ENCODE measurements at places on chromosomes 7 and 10.

DNA sequence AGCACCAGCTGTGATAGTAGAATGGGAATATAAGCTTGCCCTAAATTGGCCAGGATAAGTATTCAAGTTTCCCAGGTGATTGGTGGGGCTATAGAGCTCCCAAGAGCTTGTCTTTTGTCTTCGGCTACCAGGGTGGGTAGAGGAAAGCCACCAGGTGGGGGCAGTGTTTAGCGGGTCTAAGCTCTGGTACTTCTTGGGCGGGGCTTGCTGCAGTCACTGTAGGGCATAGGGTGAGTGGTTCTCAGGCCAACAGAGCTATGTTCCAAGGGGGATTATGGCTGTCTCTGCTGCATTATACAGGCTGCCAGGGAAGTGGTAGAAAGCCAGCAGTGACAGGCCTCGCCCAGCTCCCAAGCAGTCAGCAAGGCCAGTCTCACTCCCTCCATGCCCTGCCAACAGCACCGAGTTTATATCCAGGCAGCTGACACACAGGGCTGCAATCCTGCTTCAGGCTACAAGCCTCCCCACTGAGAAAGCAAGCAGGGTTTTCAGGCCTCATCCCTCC, 110.7 kb downstream of the ZNF467 start:
- no peak for DNase-seq

DNA sequence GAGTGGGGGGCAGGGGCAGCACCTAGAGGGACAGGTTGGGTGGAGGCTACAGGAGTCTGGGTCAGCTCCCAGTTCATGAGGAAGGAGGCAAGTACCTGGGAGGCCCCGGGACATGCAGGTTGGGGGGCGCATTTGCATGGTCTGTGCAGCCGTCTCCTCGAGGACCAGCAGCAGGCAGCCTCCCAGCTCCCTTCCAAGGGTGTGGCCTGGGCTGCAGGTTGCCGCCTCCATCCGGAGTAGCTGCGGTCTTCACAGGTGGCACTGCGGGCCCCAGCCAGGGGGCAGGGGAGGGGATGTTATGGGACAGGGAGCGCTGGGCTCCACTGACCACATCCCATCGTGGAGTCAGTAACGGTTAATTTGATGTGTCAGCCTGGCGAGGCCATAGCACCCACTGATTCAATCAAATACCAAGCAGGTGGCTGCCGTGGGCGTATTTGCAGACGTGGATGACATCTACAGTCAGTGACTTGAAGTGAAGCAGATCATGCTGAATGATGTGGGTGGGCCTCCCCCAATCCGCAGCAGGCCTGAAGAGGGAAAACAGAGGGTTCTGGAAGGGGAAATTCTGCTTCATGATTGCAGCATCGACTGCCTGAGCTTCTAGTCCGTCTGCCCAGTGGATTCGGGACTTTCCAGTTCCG, 81.6 kb downstream of the PRKAG2 start:
- DNase-seq = no peak

DNA sequence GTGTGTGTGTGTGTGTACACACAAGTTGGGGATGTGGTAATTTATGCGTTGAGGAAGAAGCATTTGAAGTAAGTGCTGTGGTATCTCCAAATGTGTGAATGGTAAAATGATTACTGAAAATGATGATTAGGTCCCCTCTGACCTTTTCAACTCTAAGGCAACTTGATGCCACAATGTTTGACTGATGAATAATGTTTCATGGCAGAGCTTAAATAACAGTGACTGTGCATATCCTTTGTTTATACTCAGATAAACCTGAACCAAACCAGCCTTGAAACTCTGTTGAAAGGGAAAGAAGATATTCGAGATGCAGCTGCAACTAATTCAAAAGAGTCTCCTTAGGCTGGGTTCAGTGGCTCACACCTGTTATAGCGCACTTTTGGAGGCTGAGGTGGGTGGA, 64.8 kb upstream of the YAE1 start:
- DNase-seq = no peak

DNA sequence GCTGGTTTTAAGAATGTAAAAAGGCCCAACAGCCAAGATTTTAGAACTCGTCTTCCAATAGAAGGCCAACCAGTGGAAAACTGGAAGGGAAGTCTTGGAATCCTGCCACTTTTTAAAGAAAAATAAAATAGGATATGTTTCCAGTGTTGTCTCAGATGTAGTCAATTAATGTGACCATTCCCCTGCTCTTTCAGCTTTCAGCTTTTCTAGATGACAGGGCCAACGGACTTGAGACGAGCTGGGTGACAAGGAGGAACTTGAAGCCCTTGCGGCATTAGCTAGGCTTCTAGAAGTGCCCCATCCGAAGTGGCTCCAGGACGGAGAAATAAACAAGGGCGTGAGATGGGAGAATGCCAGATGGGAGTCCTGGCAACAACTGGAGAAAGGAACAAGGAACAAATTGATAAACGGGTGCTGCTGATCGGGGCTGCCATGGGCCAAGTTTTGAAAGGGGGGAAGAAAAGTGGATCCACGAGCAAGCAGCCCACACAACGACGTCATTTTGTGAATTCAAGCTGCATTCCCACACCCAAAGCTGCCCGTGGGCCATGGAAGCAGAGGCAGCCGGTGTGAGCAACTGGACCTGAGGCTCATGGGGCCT, 42.3 kb downstream of the CTBP2 start:
- no peak for DNase-seq

DNA sequence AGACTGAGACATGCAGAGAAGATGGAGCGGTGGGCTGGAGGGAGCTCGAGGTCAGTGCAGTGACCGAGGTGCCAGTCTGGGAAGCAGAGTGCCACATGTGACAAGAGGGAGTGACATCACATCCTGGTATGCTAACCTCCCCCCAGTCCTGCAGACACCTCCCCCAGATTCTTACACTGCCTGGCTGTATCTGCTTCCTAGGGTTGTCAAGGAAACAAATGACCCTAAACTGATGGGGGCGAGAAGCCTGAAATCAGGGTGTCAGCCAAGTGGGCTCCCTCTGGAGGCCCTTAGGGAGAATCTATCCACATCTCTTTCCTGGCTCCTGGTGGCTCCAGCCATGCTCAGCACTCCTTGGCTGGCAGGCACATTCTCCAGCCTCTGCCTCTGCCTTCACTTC, 316.1 kb upstream of the ZMIZ1 start:
- no peak for DNase-seq

DNA sequence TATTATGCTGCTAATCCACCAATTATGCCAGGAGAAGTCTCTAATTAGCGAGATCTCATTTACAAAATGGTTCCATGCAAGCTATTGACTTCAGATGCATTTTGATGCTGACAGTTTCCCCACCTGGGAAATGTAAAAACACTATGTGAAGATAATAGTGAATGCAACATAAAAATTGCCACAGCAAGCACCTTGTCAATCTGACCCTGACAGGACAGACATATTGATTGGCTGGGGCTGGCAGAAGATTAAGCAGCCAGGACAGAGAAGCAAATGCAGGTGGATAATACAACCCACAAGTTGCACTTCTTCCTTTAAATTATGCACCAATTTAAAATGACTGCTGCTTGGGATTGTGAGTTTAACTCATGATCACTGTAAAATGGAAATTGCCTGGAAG, 642.8 kb upstream of the POT1 start:
- no peak for DNase-seq

DNA sequence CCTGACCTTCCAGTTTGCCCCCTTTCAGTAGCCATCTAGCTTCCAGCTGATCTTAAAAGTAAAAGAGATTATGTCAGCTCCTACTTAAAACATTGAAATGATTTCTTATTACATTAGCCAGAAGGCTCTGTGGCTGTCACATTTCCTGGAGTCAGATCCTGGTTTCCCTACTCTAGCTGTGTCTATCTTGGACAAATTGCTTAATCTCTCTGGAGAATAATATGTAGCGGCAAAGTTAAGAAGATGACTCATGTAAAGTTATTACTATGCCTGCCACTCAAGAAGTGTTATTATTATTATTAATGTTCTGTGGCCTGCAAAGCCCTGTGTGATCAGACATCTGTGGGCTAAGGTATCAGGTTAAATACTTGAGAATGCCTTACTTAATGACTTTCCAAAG, 107.2 kb downstream of the RUNDC3B start:
- DNase-seq = no peak

Data from amniotic stem cell (primary cell).